ENCODE measurements at places on chromosomes 16 and 17.

- no peak for DNase-seq
Measured at GRCh38 chr17:5892921-5893675, 177.1 kb upstream of the WSCD1 start.

DNA sequence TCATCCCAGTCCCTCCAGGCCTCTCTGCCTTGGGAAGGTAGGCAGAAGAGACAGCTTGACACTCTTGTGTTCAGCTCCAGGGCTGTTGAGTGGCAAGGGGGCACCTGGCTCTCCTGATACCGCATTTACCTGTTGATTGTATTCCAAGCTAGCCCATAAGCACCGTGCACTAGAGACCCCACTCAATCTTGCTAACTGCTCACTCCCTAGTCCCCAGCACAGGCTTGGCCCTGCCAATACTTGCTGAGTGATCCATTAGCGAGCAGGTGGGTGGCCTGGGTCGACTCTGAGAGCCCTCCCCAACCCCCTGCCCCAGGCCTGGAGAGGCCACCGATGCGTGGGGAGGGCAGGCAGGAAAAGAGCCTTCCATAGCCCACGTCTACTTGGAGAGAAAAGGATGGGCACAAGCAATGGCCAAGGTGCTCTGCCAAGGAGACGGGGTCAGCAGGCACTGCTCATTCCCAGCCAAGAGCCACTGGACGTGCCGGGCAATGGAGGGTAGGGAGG, 29.5 kb downstream of the FA2H start:
- DNase-seq = no peak

DNA sequence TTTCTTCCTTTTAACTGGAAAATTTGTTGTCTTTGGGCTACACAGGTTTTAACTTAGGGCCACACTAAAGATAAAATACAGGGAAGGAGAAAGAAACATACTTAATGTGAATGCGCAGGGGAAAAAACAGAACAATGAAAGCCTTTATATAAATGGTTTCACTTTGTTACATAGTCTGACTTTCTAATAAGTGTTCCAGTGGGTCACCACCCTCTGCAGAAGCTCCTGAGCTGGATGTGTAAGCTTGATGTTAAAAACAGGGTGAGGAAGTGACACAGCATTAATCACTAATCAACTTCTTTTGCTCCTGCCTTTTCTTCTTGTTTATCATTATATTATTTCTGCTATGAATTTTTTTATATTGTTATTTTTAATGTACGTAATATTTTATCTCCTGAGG, 445.6 kb upstream of the CA10 start:
- no peak for DNase-seq

- DNase-seq = peak; percentile 46
Measured at GRCh38 chr17:81018044-81018802, 16.7 kb upstream of the BAIAP2 start.

DNA sequence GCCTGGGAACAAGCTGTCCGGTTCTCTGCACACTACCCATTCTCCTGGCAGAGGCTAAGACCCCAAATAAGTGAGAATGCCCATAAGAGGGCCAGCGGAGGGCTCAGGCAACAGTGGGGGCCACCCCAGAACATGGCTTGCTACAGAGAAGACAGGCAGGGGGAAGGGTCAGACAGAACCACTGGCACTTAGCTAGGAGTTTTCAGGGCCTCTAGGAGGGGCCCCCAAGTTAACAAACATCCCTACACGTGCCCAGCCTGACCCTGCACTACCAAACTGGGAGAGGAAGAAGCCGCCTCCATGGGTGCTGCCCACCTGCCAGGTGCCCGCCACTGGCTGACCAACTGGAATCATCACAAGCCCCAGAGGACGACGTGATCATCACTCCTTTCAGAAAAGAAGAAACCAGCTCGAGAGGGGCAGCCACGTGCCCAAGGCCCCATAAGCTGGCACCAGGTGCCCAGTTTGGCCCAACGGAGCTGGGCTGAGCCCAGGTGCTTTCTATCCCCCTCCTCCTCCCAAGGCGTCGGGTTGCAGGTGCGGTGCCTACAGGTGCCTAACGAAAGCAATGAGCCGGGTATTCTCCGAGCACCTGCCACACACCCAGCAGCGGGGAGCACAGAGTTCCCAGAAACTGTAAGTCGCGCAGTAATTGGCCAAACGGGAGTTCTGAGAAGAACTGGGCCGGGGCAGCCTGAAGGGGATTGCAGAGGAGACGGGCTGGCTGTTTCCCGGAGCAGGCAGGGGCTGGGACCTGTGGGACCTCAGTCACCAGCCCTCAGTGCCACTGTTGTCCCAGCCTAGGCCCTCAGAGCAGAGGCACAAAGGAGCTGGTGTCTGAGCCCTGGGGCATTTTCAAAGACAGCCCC, 13.2 kb downstream of the RPH3AL start:
- no peak for DNase-seq

- DNase-seq = no peak
Measured at GRCh38 chr16:53378138-53378537, 56.1 kb upstream of the RBL2 start.

GRCh38 chr17:44210342-44211192, 8.9 kb downstream of the UBTF start:
- DNase-seq = peak; percentile 94

DNA sequence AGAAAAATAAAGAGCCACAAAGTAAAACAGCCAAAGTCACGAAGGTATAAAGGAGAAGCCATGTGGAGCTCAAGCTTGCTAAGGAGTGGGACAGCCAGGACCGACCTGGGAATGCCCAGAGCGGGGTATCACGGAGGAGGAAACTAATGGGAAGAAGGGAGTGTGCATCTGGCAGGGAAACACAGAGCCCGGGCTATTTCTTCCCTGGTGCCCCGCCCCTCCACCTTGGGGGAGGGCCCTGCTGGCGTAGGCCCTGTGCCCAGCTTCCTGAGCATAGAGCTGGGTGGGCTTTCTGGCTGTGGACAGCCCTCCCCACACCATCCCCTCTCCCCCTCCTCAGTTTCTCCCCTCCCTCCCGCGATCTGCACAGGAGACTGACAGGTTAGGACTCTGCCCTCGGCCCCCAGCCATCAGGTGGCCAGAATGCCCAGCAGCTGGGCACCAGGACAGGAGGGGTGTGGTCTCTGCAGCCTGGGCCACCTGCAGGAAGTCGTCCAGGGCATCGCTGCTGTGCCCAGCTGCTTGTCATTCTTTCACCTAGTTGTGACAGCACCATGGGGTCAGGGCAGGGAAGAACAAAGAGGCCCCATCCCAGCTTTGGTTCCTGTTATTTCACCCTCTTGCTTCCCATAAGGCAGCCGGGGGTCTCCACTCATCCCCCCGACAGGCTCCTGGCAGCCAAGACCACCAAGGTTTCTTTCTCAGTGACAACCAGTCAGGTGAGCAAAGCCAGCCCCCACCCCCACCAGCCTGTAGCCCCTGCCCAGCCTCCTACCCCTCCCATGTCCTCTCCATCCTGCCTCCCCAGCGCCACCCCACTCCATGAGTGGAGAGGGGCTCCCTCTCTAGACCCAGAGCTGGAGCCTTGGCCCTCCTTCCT, 7.1 kb upstream of the DCAF7 start:
- DNase-seq = no peak

- no peak for DNase-seq
Measured at GRCh38 chr16:35449663-35450062, 1990.3 kb downstream of the TP53TG3F start.

DNA sequence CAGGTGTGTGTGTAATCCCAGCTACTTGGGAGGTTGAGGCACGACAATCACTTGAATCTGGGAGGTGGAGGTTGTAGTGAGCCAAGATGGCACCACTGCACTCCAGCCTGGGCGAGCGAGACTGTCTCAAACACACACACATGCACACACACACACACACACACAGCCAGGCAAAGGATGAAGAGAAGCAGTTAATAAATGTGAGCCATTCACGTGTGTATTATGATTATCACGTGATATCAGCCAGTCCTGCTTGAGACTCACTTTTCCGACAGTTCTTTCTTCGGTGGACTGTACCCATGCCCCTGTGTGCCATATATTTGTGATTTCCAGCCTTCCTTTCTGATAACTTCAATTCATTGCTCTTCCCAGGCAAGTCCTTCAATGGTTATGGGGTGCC, 119.3 kb downstream of the PRKCB start:
- DNase-seq = no peak

DNA sequence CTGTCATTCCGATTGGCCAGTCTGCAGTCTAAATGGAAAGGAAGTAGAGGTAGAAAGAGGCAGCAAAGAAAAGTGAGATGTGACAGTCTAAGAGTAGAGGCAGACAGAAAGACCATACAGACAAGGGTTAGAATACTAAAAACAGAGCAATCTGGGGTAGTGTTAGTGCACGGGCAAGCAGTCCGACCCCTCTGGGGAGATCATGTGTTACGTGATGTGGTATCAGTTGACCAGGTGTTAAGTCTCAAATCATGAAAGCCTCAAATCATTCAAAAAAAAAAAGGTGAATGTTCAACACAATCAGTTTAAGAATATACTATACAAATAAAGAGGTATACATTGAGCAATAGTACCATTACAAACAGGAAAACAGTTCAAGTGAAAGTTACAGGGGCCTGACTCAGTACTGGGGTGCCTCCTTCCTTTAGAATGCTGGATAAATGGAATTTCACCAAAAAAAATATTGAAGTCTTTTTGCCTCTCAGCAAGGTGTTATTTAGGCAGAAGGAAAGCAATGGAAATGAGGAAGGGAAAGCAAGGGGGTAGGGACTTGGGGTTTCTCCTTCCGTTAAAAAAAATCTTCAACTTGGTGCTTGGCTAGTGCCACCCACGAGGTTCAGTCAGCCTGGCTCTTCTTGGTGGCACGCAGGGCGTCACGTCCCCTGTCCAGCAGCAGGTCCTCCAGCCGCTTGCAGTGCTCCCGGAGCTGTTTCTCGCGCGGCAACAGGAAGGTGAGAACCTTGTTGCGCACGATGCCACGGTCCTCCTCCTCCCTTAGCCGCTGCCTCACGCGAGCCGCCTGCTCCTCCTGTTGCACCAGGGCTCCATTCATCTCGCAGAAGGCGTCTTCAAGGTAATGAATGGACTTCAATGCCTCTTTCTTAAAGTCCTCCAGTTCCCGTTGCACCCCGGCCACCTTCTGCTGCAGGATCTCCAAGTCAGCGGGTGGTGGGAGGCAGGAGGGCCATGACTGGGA, 616 bp downstream of the CCDC182 start:
- no peak for DNase-seq

DNA sequence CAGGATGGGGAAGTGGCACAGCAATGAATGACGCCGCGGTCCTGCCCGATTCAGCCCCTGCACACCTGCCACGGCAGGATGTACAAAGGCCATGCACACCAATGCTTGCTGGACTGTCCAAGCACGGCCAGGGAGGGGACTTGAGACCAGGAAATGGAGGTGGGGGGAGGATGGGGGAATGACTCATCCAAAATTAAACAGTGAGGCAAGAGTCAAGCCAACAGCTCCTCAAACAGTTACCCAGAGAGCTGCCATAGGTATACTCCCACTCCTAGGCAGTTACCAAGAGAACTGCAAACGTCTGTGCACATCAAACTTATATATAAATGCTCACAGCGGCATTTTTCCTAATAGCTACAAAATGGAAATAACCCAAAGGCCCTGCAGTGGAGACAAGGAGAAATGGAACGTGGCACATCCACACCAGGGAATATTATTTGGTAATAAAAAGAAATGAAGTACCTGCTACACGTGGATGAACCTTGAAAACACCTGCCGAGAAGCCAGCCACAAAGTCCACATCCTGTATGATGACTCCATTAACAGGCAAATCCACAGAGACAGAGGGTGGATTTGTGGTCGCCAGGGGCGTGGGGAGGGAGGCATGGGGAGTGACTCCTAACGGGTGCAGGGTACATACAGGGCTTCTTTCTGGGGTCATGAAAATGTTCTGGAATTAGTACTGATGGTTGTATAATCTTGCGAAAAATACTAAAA, 54.1 kb downstream of the VAC14 start:
- DNase-seq = peak; percentile 62

DNA sequence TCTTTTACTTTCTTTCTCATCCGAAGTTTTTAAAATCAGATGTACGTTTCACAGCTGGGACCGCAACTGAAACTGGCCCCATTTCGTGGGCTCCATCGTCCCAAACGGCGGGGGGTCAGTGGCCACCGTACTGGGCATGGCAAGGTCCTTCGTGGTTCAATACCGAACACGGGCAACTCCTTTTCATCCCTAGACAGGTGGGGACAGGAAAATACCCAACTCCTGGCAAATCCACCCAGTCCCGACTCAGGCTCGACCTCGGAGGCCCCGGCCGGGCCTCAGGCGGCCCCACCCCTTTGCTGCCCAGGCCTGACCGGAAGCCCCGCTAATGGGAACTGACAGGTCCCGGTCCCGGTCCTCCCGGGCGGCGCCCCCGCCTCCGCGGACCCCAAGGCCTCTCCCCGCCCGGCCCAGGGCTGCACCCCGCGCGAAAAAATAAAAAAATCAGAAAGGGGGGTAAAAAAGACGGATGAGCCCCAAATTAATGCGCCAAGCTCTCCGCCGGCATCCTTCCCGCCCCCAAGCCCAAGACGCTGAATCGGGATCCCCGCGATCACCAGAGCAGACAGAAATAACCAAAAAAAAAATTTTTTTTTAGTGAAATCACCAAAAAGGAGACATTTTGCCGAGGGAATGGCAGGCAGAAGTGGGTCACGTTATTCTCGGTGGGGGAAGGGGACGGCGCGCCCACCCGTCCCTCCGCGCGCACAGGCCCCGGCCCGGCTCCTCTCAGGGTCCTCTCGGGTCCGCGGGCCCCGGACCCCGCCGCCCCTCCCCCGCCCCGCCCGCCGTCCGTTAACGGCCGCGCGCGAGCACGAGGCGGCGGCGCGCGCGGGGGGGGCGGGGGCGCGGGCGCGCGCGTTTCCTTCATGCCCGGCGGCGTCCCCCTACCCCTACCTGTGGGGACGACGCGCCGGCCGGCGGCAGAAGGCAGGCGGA, 562 bp downstream of the ZC3H7A start:
- DNase-seq = peak; percentile 80

DNA sequence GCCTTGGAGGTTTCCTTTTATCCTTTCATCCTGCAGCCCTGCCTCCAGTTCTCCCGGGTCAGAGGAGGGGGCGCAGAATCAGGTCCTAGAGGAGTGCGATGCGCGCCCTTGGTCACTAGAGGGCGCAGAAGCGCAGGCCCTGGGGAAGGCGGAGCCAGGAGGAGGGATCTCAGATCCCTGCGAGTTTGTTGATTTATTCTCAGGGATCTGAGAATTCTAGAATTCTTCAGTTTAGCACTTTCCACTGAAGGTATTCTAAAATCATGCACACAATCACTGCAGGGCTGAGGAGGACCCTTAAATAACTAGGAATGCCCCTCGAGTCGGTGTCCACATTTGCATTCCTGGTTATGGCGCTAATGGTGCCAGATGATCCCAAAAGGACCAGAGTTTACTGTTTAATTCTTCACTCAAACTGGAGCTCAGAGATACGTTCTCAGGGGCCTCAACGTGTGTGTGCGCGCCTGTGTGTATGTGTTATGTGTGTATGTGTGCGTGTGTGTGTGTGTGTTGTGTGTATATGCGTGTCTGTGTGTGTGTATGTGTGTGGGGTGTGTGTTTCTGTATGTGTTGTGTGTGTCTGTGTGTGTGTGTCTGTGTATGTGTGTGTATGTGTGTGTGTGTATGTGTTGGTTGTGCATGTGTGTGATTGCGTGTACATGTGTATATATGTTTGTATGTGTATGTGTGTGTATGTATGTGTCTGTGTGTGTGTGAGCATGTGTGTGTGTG, 6.9 kb upstream of the ELAC2 start:
- DNase-seq = peak; percentile 74

DNA sequence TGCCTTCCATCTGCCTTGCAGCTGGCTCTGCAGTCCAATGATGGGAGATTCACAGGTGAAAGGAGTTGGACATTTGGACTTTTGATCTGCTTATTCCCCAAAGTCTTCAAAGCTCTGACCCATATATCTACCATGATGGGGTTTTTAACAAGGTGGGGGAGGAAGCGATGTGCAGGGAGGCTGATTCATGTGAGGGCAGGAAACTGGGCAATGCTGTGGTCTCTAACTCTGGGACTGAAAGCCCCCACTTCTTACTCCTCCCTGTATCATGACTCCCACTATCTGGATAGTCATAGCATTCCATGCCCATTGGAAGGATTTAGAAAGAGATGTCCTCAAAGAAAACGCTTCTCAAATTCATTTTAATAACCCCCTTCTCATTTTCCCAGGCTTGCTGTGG, 16.3 kb downstream of the HOXB1 start:
- no peak for DNase-seq

Measured in left ventricle myocardium superior (tissue), 1 donor.